ENCODE measurements at places on chromosomes 11 and 22.

DNA sequence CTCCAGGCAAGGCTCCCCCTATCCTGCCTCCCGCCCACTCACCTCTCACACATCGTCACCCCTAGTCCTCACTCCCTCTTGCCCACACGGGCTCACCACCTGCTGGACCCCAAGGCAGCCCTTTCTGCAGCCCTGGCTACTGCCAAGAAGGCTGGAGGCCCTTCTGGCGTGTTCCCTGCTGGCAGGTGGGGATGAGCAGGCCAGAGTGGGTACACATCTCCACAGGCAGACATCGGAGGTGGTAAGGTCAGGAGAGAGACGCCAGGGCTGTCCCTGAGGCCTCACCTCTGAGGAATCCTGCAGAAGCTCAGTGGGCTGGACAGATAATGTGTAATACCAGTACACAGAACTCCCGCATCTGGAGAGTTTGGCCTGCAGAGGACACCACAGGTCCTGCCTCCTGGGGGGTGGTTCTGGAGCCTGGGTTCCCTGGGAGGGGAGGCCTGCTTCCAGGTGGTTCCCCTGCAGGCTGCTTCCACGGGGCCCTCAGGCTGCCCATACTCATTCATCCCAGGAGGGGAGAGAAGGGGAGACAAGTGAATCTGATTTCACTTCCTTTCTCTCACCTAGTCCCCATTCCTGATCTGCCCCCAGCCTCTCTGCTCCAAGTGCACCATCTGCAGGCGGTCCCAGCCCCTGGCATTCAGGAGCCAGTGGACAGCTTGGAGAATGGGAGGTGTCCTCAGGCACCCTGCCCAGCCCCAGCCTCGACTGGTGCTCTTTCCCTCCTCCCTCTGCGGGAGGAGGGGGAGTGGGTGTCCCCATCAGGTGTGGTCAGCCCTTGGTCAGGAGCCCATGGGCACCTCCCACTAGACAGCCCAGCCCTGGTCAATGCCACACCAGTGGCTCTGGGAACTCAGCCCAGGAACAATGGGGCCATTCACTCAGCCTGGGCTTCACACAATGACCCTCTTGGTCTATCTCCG is 6.1 kb upstream of the CHST1 start:
- no peak for DNase-seq

DNA sequence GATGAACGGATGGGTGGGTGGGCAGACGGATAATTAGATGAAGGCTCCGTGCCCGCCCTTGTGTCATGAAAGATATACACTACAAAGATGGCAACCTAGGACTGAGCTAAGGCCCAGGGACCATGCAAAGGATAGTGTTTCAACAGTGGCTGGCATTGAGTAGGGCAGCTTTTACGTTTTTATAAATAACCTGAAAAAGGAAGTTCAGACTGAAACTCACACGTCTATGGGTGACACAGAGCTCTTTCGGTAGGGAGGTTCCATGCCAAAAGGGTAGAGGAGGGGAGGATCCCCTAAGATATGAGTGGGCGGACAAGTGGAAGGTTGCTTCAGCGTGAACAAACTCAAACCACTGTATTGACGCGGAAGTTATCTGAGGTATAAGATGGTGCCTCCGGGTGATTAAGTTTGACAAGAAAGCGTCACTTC is 90.5 kb downstream of the UBASH3B start:
- peak; percentile 47 for DNase-seq

GRCh38 chr11:75033916-75034315 is 45.2 kb downstream of the NEU3 start:
- no peak for DNase-seq

DNA sequence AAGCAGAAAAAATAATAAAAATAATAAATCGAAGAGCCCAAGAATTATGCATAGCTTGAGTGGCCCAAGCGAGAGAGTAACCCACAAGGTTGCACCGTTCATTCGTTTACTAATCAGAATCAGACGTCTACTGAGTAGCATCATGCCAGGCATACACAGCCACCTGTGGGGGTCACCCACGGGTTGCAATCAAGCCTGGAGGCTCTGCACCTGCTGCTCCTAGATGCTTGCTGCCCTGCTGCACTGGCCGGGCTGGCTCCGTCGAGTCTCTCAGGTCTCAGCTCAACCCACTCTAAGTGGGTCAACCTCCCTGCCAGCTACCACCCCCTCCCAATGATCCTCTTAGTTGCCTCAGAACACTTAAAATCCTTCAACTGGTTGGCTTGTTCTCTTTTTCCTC is 2.0 kb upstream of the TESMIN start:
- DNase-seq, result no peak

DNA sequence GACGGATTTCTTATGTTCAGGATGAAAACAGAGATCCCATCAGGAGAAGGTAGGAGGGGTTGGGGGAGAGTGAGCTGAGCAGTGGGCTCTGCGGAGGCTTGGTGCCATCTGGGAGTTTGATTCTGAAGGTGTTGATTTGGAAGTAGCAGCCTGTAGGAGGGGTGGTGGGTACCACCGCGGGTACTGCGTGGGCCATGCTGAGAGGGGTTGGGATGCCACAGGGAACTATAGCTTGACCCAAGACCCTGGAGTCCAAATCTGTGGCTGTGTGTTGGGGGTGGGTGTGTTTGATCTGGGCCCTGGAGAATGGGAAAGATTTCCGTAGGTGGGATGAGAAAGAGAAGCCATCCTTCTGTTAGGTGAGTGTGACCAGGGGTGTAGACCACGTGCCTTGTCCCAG is 5.0 kb downstream of the INCENP start:
- DNase-seq, result no peak

GRCh38 chr11:111322534-111322933 is 24.2 kb downstream of the POU2AF3 start:
- DNase-seq, result no peak

GRCh38 chr11:19345519-19345847 is 104.7 kb upstream of the E2F8 start:
- no peak for DNase-seq

DNA sequence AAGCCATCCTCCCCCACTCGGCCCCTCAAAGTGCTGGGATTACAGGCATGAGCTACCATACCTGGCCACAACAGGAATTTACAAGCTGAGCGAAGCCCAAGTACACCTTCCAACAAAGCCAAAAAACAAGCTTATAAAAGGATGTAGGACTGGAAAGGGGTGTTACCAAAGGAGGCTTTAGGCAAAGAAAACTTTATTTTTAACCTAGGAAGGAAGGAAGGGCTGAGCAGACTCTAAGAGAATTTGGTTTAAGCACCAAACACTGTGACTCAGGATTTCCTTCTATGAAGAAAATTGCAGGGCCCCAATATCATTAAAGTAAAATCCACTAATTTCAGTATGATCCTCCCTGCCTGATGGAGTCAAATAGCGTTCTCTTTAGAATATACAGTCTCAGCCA is 12.1 kb downstream of the DENND5A start:
- no peak for DNase-seq

DNA sequence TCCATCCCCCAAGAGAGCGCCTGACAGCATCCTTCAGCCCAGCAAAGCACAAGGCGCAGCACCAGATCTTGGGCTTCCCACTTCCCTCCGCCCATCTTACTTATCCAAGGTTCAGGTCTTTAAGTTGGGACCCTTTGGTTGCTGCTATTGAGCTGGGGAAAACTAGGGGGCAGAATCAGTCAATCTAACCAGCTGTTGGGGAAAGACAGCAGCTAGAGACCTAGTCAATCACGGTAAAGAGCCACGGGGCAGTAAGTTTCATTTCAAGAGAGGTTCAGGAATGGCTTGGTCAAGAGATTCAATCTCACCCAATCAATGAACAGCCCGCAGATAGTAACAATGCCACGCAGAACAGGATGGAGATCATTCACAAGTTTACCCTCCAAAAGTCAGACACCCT is 1.7 kb downstream of the ABTB2 start:
- DNase-seq, result no peak

DNA sequence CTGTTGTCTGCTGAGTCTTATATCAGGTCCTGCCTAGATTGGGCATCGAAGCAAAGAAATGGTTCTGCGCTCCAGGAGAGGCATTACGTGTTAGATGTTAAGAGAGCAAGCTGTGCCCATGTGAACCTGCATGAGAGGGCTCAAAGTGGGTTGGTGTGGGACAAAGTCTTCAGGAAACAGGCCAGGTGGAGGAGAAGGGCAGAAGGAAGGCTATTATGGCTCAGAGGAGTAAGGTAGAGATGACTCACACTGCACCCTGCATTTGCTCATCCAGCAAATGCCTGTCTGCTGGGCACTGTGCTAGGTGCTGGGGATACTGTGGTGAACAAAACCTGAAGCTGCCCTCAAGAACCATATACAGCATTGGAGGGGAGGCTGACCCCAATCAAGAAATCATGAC is 5.8 kb downstream of the USP35 start:
- no peak for DNase-seq

DNA sequence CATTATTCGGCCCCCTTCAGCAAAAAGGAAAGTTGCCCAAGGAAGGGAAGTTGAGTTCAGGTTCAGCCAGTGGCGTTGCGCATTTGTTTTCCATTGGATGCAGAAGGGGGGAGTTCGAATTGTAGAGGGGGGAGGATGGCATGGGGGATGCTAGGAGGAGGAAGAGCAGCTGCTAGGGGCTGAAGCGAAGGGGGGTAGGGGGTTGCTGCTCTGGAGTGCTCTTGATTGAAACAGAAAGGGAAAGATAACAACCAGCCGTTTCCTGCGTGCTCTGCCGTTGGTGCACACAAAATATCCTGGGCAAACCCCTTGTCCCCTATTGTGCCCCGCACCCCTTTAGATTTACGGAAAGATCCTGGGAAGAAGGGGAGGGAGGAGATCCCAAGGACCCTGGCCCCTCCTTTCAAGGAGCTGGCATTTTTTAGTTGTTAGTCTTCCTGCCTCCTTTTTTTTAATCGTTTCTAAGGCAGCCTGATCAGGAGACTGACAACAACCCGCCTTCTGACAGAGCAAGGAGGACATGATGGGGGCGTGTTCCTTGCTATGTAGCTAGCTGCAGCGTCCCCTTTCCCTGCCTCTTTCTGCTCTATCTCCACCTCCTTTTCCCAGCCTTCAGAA is 2.1 kb downstream of the KMT2A start:
- peak; percentile 76 for DNase-seq

DNA sequence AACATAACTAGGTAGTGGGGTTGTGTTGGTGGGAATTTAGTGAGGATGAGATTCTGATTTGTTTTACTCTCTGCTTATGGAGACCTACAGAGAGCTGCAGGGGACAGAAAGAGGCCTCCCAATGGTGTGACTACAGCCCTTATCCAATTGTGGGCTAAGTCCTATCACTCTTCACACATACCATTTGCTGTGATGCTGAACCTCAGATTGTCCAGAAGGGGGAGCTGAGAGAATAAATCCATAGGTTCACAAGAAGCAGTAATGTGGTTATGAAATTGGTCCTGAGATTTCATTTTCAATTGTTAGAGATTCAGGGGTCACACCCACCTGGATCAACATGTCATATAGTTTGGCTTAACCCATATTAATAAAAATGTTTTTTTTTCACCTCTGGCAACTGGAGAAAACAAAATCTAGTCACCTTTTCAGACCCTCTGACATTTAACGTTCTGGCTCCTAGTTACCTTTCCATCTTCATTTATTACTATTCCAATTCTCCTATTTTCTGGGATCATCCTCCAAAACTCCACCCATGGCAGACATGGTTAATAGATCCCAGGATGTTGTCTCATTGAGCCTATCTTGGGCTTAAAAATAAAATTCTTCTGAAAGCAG is 53.3 kb upstream of the PTPN5 start:
- no peak for DNase-seq

GRCh38 chr11:64357904-64358535 is 942 bp upstream of the RPS6KA4 start:
- peak; percentile 58 for DNase-seq

GRCh38 chr11:103636232-103636631 is 400.2 kb upstream of the DDI1 start:
- DNase-seq, result no peak

- DNase-seq, result no peak
Observed at GRCh38 chr11:110362971-110363509, 66.6 kb upstream of the RDX start.

DNA sequence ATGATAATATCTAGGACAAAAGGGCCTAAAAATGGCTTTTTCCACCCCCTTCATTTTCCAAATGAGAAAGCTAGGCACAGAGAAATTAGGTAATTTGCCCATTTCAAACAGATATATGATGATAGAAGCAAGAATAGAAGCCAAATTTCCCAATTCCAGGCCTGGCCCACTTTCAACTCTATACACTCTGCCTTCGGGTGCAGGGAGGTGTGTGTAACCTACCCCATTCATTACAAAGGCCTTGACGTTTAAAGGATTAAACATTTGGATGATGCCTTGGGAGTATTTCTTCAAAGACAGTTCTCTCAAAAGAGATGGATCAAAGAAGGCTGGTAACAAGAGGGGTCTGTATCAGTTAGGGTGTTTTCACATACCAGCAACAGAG is 134.1 kb downstream of the CCDC34 start:
- DNase-seq, result no peak

DNA sequence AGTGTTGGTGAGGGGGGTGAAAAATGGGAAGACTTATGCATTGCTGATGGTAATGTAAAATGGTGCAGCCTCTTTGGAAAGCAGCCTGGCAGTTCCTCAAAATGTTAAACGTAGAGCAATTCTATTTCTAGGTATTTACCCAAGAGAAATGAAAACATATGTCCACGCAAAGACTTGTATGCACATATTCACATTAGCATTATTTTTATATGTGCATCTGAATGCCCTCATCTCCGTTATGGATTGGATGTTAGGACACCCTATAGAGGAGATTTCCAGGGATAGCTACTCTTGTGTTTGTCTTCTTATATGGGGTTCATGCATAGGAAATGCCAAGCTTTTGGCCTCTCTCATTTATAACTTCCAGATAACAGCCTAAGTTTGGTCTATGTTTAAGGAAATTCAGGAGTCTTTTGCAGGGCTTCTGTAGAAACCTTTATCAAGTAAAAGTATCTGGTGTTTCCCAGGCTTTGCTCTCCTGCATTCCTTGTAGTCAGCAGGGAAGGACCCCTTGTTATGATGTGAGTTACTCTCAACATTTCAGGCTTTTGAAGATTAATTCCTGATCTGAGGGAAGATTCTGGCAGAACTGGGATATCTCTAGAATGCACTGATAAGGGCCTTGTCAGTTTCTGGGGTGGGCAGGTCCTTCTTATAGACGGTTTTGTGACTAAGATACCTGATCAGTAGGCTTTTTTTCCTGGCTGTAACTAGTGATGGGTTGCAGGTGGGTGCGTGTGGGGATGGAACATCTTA is 116.8 kb downstream of the TEAD1 start:
- no peak for DNase-seq

GRCh38 chr11:196786-197731 is 4.2 kb downstream of the SCGB1C1 start:
- DNase-seq, result no peak

DNA sequence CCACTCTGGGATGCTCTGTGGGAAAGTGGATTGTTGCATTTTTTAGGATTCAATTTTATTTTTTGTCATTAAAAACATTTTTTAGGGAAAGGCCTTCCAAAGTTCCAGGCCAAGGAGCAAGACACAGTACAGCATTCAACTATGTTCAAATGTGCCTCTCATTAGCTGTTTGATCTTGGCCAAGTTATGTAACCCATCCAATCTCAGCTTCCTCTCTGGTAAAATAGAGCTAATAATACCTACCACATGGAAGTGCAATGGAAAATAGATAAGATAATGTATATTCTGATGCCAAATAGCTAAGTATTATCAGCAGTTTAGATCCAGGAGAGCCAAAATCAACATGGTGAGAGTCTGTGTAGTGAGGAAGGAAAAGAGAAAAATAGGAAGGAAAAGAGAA is 220.3 kb upstream of the SESN3 start:
- no peak for DNase-seq

- peak; percentile 51 for DNase-seq
Observed at GRCh38 chr11:8338138-8338537, 74.5 kb upstream of the LMO1 start.

GRCh38 chr11:76287227-76287626 is 80.9 kb upstream of the WNT11 start:
- DNase-seq, result no peak
